AG10803 (cell line): ENCODE measurements at places on chromosomes 4 and X.

GRCh38 chr4:156946516-156947424 is 24.8 kb downstream of the PDGFC start:
- peak; percentile 96 for DNase-seq

DNA sequence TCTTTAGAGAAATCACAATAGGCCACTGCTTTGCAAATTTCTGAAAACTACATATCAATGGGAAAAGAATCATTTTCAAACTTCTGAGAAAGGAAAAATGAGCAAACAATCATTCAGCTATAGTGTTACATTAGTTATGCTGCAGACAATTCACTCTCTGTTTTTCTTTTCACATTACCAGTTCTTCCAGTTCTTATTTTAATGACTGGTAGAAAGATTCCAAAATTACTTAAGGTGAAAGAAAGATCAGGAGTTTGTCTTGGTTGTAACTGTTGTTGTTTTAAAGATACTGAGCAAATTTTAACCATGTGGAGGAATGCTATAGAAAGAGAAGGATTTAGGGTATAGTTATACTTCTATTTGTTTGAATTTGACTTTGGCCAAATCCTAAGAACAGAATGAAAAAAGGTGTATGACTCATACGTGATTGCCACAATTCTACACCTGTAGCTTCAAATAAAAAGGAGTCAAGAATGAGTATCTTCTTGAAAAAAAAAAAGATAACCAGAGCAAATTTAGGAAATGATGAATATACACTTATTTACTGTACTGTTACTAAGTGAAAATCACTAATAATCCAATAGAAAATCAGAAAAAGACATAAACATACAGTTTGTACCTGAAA is 21.0 kb upstream of the RASGEF1B start:
- DNase-seq: no peak

GRCh38 chr4:143606480-143606879 is 93.0 kb downstream of the SMARCA5 start:
- no peak for DNase-seq

DNA sequence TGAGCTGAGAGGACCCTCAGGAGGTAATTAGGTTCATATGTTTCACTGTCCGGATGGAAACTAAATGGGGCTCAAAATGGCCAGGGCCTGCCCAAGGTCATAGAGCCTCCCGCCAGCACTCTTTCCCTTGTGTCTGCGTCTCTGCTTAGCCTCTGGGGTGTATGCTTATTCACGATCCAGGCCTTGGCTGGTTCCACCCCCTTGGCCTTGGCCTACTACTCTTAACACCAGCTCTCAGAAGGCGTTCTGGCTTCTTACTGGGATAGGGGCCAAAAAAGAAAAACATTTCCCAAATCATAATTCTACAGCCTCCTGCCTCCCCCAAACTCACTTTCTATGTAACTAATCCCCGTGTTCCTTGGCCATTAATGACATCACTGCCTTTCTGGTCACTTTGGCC is 68.8 kb downstream of the RTL5 start:
- DNase-seq: no peak
